ENCODE measurements at places on chromosomes 12 and 14. TPM values are rescaled to one million over a fixed set of nuclear protein-coding genes. Genes with fewer than 3 reads are reported as not detected.

The DBX2 gene
- not detected for total RNA-seq

The RFX4 gene
- not detected for total RNA-seq

The LPCAT3 gene
- total RNA-seq: 29.3 TPM

The C12orf54 gene
- total RNA-seq: not detected

The FOS gene
- total RNA-seq: 78.6 TPM

The GPX2 gene
- not detected for total RNA-seq

The OTOGL gene
- total RNA-seq: not detected

The SERPINA10 gene
- total RNA-seq: not detected

The KRT81 gene
- total RNA-seq: 0.30 TPM

The TBC1D30 gene
- total RNA-seq: 0.26 TPM

The ANAPC7 gene
- 55.3 TPM for total RNA-seq

The SRSF9 gene
- 240 TPM for total RNA-seq

The OR6C3 gene
- total RNA-seq: not detected

The GPR84 gene
- total RNA-seq: 0.59 TPM

The AQP2 gene
- not detected for total RNA-seq

The KLRG1 gene
- total RNA-seq: 4.3 TPM

The VWF gene
- 0.02 TPM for total RNA-seq

The RARG gene
- 29.4 TPM for total RNA-seq

The LRRC10 gene
- not detected for total RNA-seq

The SLC6A15 gene
- total RNA-seq: not detected

The LMO3 gene
- total RNA-seq: not detected

The FBXO34 gene
- total RNA-seq: 18.6 TPM

The FAR2 gene
- total RNA-seq: 12.6 TPM

The OAS3 gene
- 394 TPM for total RNA-seq

The KCNH3 gene
- 1.1 TPM for total RNA-seq

The KRT3 gene
- total RNA-seq: not detected

The LTB4R2 gene
- 12.6 TPM for total RNA-seq

The RPL10L gene
- not detected for total RNA-seq

The RIPK3 gene
- 22.9 TPM for total RNA-seq

The HOXC12 gene
- not detected for total RNA-seq

The TAS2R13 gene
- total RNA-seq: 1.3 TPM

The TSPAN19 gene
- not detected for total RNA-seq

The KLHDC1 gene
- 1.1 TPM for total RNA-seq

The IRAK3 gene
- 0.20 TPM for total RNA-seq

The ZBTB42 gene
- total RNA-seq: 5.5 TPM

The TAS2R9 gene
- total RNA-seq: not detected

The CABP1 gene
- not detected for total RNA-seq

The GLS2 gene
- total RNA-seq: 1.4 TPM

The LGR5 gene
- total RNA-seq: not detected

The RNASE7 gene
- total RNA-seq: not detected

The GALNT9 gene
- not detected for total RNA-seq

The POU6F1 gene
- 3.6 TPM for total RNA-seq

The CLEC14A gene
- not detected for total RNA-seq

The USP44 gene
- 11.1 TPM for total RNA-seq

The TAS2R50 gene
- 0.89 TPM for total RNA-seq

The FRMD6 gene
- 2.5 TPM for total RNA-seq

The CBLN3 gene
- 7.1 TPM for total RNA-seq

The TAS2R10 gene
- total RNA-seq: 0.29 TPM

The ADAMTS20 gene
- total RNA-seq: not detected

The TRIM9 gene
- 0.79 TPM for total RNA-seq

The INHBC gene
- not detected for total RNA-seq
